NCI-H526 treated with DMSO at 0.1 percent for 48 hours (cell line): ENCODE measurements at places on chromosomes 3 and 15.
A peak's percentile ranks its signal among the peaks of the same experiment; 100 is the strongest.

GRCh38 chr15:95176794-95177577 is 945.6 kb downstream of the MCTP2 start:
- DNase-seq = peak; percentile 6

- DNase-seq = no peak
Measured at GRCh38 chr3:140292684-140293083, 357.7 kb downstream of the CLSTN2 start.

DNA sequence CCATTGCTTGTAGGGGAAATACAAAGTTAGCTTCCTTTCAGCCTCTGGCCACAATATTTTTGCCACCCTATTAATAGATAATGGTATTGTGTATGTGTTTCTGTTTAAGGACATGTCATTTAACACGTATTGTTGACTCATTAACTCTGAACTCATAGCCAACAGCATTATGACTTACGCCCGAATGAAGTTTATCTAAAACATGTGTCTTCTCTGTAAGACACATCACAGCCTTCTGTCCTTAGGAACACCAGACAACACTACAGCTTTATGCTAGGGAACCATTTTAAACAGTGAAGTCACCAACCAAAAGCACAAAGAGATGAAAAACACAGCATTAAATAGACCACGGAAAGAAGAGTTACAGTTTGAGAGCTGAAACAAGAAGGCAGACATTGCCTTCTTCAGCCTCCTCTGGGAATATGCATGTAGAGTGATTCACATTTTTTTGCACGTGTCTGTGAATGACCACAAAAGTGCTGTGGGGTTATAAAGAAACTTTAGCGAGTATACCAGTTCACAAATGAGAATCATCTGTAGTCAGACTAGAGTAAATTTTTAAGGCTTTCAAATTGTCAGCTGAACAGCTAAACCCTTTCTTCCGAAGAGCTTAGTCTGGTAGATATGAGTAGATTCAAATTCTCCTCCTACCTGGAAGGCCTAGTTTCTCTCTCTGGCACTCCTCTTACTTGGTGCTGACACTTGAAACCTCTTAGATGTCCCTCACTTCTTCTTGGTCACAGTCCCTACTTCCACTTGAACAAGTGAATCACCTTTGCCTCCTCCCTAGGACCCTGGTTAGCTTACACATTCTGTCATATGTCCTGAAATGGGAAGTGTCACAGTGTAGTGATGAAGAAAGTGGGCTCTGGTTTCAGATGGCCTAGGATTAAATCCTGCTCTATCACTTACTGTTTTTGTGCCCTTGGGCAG is 32.2 kb downstream of the MCTP2 start:
- no peak for DNase-seq

DNA sequence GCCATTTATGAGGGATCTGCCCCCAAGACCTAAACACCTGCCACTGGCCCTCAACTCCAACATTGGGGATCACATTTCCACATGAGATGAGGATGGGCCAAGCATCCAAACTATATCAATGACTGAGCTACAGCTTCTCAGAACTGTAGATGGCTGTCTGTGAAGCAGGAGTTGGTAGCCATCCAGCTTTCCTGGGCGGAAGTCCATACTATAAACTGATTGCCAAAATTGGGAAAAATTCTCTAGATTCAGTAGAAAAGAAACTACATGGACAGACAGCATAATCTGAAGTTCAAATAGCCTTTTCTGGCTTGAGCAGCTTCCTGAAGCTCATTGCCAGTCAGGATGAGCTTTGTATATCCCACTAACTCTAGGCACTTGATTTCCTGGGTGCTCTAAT is 214.7 kb upstream of the ZBTB20 start:
- DNase-seq = no peak

- no peak for DNase-seq
Measured at GRCh38 chr3:40677749-40678148, 153.0 kb downstream of the ZNF621 start.

DNA sequence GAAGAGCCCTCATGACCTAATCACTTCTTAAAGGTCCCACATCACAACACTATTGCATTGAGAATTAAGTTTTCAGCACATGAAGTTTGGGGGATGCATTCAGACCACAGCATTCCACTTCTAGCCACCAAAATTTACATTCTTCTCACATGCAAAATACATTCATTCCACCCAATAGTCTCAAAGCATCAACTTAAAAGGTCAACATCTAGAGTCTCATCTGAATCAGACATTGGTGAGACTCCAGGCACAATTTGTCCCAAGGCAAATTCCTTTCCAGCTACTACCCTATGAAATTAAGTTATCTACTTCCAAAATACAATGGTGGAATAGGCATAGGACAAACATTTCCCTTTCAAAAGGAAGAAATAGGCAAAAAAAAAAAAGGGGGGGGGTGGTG is 64.9 kb downstream of the PLSCR2 start:
- no peak for DNase-seq

DNA sequence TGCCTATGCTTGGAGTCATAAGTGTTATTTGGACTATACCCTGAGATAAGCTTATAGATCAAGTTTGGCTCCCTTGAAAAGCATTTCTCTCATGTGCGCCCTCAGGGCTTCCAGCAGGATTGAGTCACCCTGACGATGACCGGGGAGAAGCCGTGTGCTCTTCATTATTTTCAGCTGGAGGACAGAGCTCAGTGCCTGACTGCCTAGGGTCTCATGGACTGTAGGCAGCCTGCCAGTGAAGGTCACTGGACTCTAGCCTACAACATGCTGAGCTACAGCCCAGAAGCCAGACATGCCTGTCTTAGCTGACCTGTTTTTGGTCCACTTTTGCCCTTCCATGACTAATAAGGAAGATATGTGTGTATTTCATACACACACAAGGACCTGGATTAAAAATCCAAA is 31.6 kb upstream of the NUDT16 start:
- DNase-seq = no peak
